ENCODE measurements at places on chromosomes 1 and 21. TPM values are rescaled to one million over a fixed set of nuclear protein-coding genes. Genes with fewer than 3 reads are reported as not detected.

Gene CTSE
- total RNA-seq = not detected

Gene CD34
- 5.8 TPM for total RNA-seq

Gene KCNN3
- total RNA-seq = 0.65 TPM

Gene DENND2D
- 2.3 TPM for total RNA-seq

Gene CIART
- total RNA-seq = 0.65 TPM

Gene LPAR3
- 0.15 TPM for total RNA-seq

Gene TCP10L
- not detected for total RNA-seq

Gene ARTN
- total RNA-seq = 0.15 TPM

Gene CHD5
- under 0.01 TPM for total RNA-seq

Gene SLC5A9
- total RNA-seq = not detected

Gene PTGER3
- total RNA-seq = 0.32 TPM

Gene UBXN10
- total RNA-seq = not detected

Gene TRNP1
- 7.5 TPM for total RNA-seq

Gene VANGL2
- not detected for total RNA-seq

Gene ZNF684
- total RNA-seq = 4.2 TPM

Gene RSPH1
- not detected for total RNA-seq

Gene HNRNPR
- 132 TPM for total RNA-seq

Gene OR2M7
- not detected for total RNA-seq

Gene RPTN
- not detected for total RNA-seq

Gene MPC2
- total RNA-seq = 20.5 TPM

Gene ARHGAP29
- total RNA-seq = 212 TPM

Gene SLX9
- 25.4 TPM for total RNA-seq

Gene MPL
- not detected for total RNA-seq

Gene S100A8
- total RNA-seq = not detected

Gene RUNX1
- 5.2 TPM for total RNA-seq

Gene SMIM1
- total RNA-seq = not detected

Gene MTARC1
- 1.3 TPM for total RNA-seq

Gene ADPRS
- 42.2 TPM for total RNA-seq

Gene NLRP3
- 2.6 TPM for total RNA-seq

Gene FAM163A
- under 0.01 TPM for total RNA-seq

Gene HCN3
- 0.32 TPM for total RNA-seq

Gene NUP210L
- total RNA-seq = not detected

Gene S100A5
- total RNA-seq = not detected

Gene DOP1B
- 6.1 TPM for total RNA-seq

Gene TPTE
- total RNA-seq = not detected

Gene RHD
- total RNA-seq = not detected

Gene OR11L1
- not detected for total RNA-seq

Gene SLC6A9
- total RNA-seq = 0.32 TPM

Gene DIO1
- total RNA-seq = not detected

Gene OR2T6
- total RNA-seq = not detected

Gene OR2L2
- total RNA-seq = not detected

Gene KRTAP19-3
- total RNA-seq = not detected

Gene OVAAL
- not detected for total RNA-seq

Gene AIM2
- total RNA-seq = not detected

Gene FCRL6
- 0.30 TPM for total RNA-seq

Gene SEC16B
- 1.5 TPM for total RNA-seq

Gene FMO3
- total RNA-seq = not detected

Gene AMIGO1
- 0.76 TPM for total RNA-seq

Gene GJA5
- 162 TPM for total RNA-seq

Gene OLFML3
- total RNA-seq = 1.3 TPM
